ENCODE measurements at places on chromosomes 5 and 9.
A peak's percentile ranks its signal among the peaks of the same experiment; 100 is the strongest.

GRCh38 chr9:133505186-133505830 lies 19.5 kb downstream of the MYMK start:
- DNase-seq, result peak; percentile 17

DNA sequence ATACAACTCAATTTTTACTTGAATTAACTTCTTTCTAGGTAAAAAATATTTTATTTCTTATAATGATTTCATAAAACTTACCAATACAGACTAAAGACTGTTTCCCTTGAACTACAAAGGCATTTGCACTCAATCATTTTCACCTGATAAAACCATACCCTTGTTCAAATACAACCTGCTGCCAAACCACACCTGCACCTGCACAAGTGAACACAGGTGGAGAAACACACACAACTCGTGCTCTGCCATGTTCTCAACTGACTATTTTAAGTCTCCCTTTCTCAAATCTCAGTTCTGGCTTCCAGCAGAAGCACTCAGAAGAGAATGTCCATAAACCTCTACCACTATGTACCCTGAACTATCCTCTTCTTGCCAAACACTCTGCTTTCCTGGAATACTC lies 1892.1 kb downstream of the MAT2B start:
- no peak for DNase-seq

GRCh38 chr5:138932171-138932810 lies 57.2 kb upstream of the LRRTM2 start:
- no peak for DNase-seq

GRCh38 chr5:152084476-152084875 lies 159.8 kb upstream of the GLRA1 start:
- no peak for DNase-seq

- DNase-seq, result no peak
These were observed 356.7 kb downstream of the ARRDC3 start for GRCh38 chr5:91026466-91026865.

- DNase-seq, result no peak
These were observed 96.3 kb upstream of the FANCC start for GRCh38 chr9:95413793-95414192.

GRCh38 chr9:21311889-21312288 lies 6.8 kb upstream of the IFNA5 start:
- no peak for DNase-seq

- DNase-seq, result no peak
These were observed 19.5 kb downstream of the B4GALT1 start for GRCh38 chr9:33147416-33148169.

DNA sequence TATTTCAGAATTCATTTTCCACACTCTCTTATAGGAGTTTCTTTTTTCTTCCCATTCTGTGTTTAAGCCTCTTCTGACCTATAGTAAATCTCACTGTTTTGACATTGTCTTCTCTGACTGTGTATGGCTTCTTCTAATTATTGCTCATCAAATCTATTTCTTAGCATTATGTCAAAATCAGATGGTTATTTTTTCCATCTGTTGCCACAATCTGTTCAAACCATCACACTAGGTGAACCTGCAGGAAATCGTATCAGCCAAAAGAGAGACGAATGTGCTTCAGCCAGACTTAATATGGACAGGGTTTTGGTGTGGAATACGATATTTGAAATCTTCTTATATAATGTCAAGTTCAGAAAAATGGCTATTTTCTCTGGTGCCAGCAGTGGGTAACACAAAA lies 15.9 kb upstream of the SEMA4D start:
- DNase-seq, result no peak

DNA sequence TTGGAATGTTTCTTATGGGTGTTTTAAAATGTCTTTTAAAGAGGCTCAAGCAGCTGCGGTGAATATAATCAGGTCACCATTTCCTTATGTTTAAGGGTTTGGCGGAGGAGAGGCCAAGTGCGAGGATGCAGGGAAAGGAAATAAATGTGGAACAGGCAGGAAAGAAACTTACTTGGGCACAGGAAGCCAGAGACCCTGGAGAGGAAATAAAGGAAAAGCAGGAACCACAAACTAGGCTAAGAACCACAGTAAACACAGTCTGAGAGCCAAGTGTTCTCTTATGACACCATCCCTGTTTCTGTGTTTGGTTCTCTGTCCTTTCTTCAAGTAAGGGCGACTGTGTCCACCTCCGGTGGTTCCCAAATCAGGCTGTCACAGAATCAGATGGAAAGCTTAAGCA lies 166.5 kb downstream of the C9orf152 start:
- DNase-seq, result no peak

DNA sequence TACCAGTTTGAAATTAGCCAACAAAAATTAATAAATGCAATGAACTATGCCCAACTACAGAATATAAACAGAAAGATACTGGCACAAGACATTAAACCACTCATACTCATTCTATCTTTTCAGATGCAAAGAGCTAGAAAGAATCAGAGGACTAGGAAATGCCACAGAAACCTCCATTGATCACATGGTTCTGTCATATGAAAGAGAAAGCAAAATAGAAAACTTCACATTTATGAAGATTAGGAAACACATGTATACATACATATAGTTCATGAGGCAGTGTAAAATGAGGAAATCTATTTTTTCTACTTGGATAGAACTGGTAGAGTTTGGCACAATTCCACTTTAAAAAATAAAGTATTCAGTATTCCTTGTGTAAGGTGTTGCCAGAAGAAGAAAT lies 275.1 kb upstream of the PTGER4 start:
- no peak for DNase-seq

DNA sequence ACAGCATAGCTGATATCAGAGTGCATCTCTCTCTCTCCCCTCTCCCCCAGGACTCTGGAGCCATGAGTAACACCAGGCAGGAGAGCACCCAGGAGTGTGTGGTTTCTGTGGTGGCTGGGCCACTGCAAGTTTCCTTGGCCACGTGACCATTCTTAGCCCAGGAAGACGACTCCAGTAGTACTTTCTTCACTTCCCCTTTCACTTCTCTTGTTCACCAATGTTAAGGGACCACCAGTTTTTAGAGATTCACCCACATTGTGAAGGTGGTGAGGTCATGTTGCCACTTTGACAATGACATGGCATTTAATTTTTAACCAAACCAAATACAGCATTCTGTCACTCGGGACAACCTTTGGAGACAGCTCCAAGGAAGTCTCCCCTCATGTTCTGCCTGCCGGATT lies 17.9 kb upstream of the DAPK1 start:
- peak; percentile 17 for DNase-seq

- DNase-seq, result no peak
These were observed 17.4 kb downstream of the ANKS6 start for GRCh38 chr9:98778711-98779530.

DNA sequence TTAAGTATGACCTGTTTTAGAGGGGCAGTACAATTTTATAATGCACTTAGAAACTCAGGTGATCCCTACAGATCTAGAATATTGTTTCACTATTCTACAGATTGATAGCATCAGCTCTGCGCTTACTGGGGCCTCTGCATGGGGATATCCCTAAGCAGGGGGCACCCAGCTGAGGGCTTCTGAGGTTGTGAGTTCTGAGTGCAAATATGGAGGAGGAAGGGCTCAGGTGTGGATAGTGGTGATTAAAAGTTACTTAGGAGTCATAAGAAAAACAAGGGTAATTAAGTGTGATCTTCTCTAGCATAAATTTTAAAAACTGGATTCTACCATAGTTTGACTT lies 274.4 kb downstream of the EFNA5 start:
- DNase-seq, result no peak

GRCh38 chr9:81389569-81389993 lies 299.8 kb downstream of the TLE1 start:
- peak; percentile 100 for DNase-seq
